ENCODE measurements at places on chromosomes 3 and 15.
A peak's percentile ranks its signal among the peaks of the same experiment; 100 is the strongest.

- no peak for DNase-seq
Measured at GRCh38 chr3:30069056-30069455, 537.3 kb upstream of the TGFBR2 start.

GRCh38 chr3:124161448-124161847 lies 169.5 kb upstream of the ROPN1 start:
- DNase-seq: no peak

GRCh38 chr3:128496602-128497304 lies 3.8 kb upstream of the GATA2 start:
- DNase-seq: no peak

DNA sequence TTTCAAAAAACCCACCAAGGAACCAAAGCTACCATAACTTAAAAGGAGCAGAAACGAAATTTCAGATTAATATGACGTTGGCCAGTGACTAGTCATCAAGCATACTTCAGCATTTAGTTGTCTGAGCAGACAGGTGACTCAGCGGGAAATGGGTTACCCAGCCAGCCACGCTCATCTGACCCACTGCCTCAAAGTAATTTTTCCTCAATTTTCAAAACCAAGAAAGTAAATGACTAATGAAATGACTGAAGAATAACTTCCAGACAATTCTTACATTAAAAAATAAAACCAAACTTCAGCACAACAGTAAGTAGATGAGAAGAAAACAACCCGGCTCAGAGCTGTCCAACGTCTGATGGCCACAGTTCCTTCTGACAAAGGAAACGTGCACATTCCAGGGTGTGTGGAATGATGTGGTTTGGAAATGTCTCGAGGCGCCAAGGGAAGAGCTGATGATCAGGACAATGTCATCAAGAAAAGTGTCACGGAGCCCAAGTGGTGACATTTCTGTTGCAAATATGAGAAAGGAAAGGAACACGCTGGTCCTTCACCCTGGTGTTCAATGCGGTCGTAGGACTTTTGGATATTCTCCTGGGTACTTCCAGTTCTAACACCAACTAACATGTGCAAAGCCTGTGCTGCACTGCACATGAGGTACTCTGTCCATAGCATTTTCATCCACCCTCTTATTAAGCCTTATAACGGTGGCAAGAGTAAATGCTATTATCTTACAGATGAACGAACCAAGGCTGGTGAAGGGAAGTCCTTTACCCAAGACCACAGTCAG lies 79.1 kb downstream of the FOXP1 start:
- DNase-seq: no peak

- no peak for DNase-seq
Measured at GRCh38 chr15:72034859-72035650, 82.9 kb downstream of the MYO9A start.

DNA sequence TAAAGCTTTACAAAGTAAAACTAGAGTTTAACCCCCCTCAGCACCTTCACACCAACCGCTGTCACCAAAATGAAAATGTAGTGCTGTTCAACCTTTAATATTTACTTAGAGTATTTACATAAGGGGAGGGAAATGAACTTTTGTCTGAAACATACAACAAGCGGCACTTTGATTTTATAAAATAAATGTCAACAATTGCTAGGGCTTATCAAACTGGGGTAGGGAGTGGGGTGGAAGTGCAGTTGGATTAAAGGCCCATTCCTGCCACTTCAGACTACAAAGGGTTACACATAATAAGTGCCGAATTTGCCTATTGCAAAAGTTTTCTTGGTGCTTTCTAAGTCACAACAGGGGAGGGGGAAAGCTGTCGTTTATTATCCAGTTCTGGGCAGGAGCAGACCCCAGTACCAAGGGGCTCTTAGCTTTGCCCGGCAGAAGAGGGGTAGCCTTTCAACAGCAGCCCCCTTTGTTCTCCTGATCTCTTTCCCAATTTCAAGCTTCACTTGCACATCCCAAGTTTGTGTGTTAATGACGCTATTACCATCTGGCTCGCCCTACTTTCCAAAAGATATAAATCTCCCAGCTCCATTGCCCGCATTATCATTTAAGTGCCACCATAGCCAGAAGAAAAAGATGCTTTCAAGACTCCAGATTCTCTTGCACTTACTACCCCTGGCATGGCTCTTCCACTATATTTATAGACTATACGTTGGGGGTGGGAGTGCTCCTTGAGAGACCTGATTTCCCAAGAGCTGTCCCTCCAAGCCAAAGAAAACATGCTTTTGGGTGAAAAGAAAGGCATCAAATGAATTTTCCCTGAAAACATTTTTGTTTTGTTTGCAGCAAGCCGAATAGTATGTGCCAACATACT lies 17.0 kb downstream of the SOX2 start:
- DNase-seq: no peak

- no peak for DNase-seq
Measured at GRCh38 chr3:20842594-20843436, 656.8 kb upstream of the SGO1 start.

DNA sequence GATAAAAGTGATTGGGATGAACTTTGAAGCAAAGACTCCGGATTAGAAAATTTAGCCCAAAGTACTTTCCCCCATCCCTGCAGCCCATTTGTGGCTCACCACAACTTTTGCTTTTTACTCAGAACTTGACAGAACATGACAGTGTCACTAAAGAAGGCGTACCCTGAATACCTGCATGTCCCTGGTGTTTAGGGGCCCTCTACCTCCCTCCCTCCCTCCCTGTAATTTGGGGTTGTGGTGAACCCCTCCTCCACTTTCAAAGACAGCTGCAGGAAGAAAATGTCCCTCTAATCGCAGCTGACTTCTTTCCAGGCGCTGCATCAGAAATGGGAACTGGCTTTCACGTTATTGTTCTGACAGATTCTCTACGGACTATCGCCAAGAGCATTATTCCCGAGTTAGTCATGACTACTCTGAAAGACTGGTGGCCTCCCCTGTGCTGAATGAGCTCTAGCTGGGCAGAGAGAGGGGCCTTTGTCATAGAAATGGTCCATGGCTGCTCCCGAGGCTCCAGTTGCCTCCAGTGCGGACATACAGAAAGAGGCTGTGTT lies 93.2 kb upstream of the ARHGEF3 start:
- no peak for DNase-seq

- no peak for DNase-seq
Measured at GRCh38 chr3:133833267-133833666, 27.7 kb downstream of the SRPRB start.

DNA sequence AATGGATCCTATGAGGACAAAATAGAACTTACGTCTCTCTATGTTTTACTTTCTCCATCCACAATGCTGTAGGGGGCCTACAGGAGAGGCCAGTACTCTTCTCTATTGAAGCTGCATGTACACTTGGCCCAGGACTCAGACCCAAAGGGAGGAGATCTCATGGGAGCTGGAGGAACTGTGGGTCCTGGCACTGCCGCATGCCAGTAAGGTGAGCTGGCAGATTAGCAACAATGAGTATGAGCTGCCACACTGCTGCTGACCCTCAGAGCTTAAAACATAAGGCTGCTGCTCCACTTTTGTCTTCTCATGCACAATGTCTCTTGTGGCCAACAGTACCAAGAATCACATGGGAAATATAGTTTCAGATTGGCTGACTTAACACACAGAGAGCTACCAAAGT lies 57.8 kb upstream of the TBC1D5 start:
- DNase-seq: no peak

GRCh38 chr3:133209871-133210550 lies 171.8 kb downstream of the TMEM108 start:
- no peak for DNase-seq

DNA sequence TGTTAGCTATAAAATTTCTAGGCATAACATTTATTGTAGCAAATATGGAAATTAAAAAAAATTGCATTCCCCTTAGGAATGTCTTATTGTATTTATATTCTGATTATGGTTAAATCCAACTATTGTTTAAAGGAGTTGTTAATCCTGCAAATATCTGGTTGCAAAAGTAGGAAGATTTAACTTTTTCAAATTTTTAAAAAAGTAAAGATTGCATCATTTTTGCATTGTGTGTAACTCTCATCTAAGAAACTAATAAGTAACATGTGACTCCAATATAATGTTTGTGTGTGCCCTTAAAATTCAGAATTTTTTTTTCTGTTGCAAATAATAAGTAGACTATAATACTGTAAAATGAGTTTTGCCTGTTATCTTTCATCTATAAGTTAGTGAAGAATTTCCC lies 204.1 kb upstream of the DPH6 start:
- DNase-seq: no peak

- DNase-seq: no peak
Measured at GRCh38 chr3:108887777-108888176, 65.2 kb downstream of the TRAT1 start.

DNA sequence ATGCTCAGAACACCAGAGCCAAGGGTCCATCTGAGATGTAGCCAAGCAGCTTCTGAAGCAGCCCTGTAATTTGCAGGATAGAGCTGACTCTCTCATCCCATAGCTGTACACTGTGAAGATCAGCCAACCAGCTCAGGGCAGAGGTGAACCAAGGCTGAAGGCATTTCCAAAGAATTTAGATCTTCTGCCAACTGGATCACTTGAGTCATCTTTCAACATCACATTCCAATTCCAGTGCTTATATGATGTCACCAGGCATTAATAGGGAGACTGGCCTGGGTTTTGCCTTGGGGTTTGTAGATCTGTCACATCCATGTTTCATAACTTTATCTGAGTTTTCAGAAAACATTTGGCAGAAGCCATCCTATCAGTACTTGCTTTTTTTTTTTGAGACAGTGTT lies 98.2 kb downstream of the NR2F2 start:
- DNase-seq: no peak

- DNase-seq: no peak
Measured at GRCh38 chr3:143215059-143215458, 95.5 kb downstream of the CHST2 start.

DNA sequence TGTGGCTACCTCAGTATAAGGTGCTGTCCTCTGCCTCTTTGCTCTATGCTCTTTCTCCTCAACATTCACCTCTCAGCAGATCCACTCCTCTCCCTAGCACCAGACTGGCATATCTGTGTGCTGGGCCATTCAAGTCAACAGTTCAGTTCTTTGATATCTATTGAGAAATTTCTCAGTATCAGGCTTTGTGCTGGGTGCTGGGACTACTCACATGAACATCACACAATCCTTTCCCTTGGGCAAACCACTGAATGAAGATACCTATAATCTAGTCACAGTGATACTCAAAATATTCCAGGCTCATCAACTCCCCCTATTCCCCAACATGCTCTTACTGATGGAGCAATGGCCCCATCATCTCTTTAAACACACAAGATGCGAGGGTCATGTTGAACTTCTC lies 120.8 kb downstream of the RPL22L1 start:
- DNase-seq: no peak

DNA sequence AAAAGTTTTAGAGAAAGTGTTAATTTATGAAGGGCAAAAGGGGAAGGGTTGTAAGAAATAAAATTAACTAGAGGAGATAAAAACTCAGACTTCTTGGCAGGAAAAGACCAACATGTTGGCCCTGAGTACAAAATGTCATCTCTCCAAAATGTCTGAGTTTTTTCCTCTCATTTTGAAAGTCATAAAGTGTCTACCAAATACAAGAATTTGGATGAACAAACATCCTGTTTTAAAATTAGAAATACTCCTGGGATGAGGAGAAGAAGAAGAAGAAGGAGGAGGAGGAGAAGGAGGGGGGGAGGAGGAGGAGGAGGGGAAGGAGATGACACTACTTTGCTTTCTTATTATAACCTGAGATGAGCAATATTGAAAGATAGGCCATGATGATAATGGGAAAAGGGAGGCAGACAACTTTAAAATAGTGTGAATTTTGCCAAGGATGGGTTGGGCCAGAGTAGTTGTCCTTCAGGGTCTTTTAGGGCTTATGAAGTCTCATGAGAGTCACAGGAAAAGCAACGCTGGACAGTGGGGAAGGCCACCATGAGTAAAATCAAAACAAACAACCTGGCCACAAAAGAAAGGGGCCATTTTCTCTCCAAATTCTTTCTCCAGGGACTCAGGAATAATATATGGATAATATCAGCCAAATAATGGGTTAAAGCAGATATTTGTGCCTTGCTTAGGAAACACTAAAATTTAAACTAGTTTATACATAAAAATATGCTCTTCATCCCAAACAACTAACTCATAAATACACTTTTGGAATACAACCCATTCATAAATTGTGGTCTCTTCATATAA lies 632.9 kb downstream of the EPHA3 start:
- no peak for DNase-seq

GRCh38 chr15:52803467-52804306 lies 13.6 kb upstream of the ONECUT1 start:
- DNase-seq: no peak

DNA sequence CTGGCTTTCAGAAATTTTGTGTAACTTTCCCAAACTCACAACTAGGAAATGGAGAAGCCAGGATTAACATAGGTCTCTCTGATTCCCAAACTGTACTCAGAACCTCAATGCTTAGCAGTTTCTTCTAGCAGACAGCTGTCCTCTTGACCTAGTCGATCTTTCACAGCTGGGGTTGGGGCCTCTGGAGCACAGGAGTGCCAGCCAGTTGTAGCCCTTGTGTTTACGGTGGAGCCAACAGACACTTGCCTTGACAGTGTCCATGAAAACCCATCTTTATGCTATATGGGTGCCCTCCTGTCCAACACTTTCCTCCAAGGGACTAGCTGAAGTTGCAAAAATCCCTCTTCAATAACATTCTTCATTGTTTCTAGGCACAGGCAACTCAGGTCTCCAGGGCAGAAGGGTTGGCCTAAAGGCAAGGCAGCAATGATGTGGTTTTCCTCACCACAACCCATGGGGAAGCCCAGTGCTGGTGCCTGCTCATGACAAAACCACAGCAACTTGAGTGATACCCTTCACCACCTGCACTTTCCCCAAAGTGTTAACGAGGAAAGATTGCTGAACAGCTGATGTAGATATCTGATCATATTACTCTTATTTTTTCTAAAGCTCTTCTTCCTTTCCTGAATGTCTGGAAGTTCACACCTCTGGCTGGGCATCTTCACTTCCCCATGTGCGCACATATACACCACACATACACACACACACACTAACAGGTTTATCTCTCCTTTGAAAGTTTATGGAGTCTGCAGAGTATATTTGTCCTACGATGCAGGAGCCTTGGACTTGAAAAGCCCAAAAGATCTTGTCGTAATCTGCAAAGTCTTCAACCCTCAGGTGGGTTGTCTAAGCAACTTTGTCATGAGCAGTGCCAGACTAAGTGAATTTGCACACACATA lies 11.0 kb upstream of the KNG1 start:
- DNase-seq: no peak

- DNase-seq: no peak
Measured at GRCh38 chr15:53225781-53226180, 435.6 kb upstream of the ONECUT1 start.

- peak; percentile 46 for DNase-seq
Measured at GRCh38 chr3:16849229-16849628, 35.5 kb upstream of the PLCL2 start.

- DNase-seq: no peak
Measured at GRCh38 chr15:25611603-25612002, 172.8 kb upstream of the UBE3A start.

DNA sequence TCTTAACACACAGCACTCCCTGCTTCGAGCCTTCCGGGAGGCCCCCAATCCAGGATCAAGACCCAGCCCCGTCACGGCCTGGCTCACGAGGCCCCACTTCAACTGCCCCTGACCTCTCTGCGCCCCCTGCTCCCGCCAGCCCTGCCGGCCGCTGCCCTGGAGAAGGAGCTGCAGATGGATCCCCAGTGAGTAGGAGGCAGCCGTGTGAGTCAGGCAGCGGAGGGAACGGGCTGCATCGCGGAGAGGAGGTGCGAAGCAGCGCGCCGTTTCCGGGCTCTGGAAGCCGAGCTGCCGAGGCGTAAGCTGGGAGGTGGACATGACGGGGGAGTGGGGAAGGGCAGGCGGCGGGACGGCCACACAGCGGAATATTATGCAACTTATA lies 133.4 kb downstream of the TPRA1 start:
- DNase-seq: no peak

GRCh38 chr3:117305681-117306080 lies 596.1 kb downstream of the TUSC7 start:
- no peak for DNase-seq
